Nephron progenitor cell (in vitro differentiated cells): ENCODE measurements at places on chromosomes 11 and 22.

- no peaks in the 10 kb centered on the region for H3K36me3 ChIP-seq
- no peak overlapping the region for H3K27ac ChIP-seq
- H3K4me3 ChIP-seq = no peak overlapping the region
- H3K4me1 ChIP-seq = no peaks in the 10 kb centered on the region
- H3K27me3 ChIP-seq = no peaks in the 10 kb centered on the region
Observed at GRCh38 chr11:30984442-30984816, 385.1 kb downstream of the DCDC1 start.

DNA sequence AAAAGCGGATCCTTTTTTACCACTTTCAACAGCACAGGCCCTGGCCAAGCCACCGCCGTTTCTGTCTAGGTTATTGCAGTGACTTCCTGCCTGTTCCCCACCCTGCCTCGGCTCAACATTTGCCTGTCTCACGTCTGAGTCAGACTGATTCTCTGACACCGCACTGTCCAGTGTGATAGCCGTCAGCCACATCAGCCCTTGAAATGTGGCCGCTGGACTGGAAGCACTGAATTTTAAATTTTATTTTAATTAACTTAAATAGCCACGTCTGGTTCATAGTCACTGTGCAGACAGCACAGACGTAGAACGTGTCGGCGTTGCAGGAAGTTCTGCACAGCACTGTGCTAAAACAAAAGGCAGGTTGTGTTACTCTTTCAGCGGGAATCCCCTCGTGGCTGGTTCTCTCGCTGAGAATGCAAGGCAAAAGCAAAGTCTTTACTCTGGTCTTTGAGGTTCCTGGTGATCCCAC, 56.3 kb upstream of the ADSL start:
- H3K4me1 ChIP-seq = no peaks in the 10 kb centered on the region
- H3K27me3 ChIP-seq = no peaks in the 10 kb centered on the region

GRCh38 chr11:102391549-102392237, 44.7 kb downstream of the BIRC2 start:
- no peak overlapping the region for H3K27ac ChIP-seq
- H3K4me3 ChIP-seq = no peak overlapping the region
- peaks cover 66% of the 10 kb centered on the region for H3K36me3 ChIP-seq
- DNase-seq = no peak
- H3K4me1 ChIP-seq = no peaks in the 10 kb centered on the region
- no peaks in the 10 kb centered on the region for H3K27me3 ChIP-seq

- no peak overlapping the region for H3K4me3 ChIP-seq
- no peaks in the 10 kb centered on the region for H3K4me1 ChIP-seq
- no peaks in the 10 kb centered on the region for H3K27me3 ChIP-seq
- H3K36me3 ChIP-seq = peaks cover 77% of the 10 kb centered on the region
Observed at GRCh38 chr11:10232756-10233155, 61.3 kb downstream of the SBF2 start.

DNA sequence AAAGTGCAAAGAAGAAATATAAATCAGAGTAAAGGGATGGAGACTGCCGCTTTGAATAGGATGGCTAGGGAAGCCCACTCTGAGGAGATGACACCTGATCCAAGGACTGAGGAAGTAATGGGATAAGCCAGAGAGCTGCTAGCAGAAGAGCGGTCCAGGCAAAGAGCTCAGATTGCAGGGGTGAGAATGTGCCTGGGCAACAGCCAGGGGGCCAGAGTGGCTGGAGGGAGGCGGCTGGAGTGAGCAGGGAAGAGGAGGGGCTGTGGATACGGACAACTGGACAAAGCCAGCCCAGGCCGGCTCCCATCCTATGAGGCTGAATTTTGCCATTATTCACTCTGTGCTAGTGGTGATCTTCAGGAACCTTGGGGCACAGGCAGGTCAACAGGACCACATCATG, 360.3 kb upstream of the SYN3 start:
- peak; percentile 6 for DNase-seq
- H3K4me3 ChIP-seq = no peak overlapping the region

- no peak overlapping the region for H3K27ac ChIP-seq
- no peak overlapping the region for H3K4me3 ChIP-seq
- H3K27me3 ChIP-seq = peaks cover 46% of the 10 kb centered on the region
- peaks cover 70% of the 10 kb centered on the region for H3K4me1 ChIP-seq
- DNase-seq = no peak
Observed at GRCh38 chr11:125140233-125140632, 24.3 kb upstream of the PKNOX2 start.

GRCh38 chr11:65849771-65850216, 8.2 kb downstream of the CFL1 start:
- DNase-seq = no peak
- no peak overlapping the region for H3K4me3 ChIP-seq
- H3K4me1 ChIP-seq = peaks cover 21% of the 10 kb centered on the region
- no peak overlapping the region for H3K27ac ChIP-seq
- peaks cover 30% of the 10 kb centered on the region for H3K36me3 ChIP-seq

GRCh38 chr11:124190298-124191139, 7.4 kb downstream of the OR10D3 start:
- no peak overlapping the region for H3K4me3 ChIP-seq
- peaks cover 19% of the 10 kb centered on the region for H3K27me3 ChIP-seq
- H3K4me1 ChIP-seq = peaks cover 22% of the 10 kb centered on the region
- no peaks in the 10 kb centered on the region for H3K36me3 ChIP-seq
- DNase-seq = no peak
- peak overlapping the region; percentile 17 for H3K27ac ChIP-seq

- H3K4me1 ChIP-seq = peaks cover 37% of the 10 kb centered on the region
- H3K27me3 ChIP-seq = no peaks in the 10 kb centered on the region
- peak overlapping the region; percentile 100 for H3K4me3 ChIP-seq
- no peak overlapping the region for H3K27ac ChIP-seq
- H3K36me3 ChIP-seq = peaks cover 36% of the 10 kb centered on the region
- no peak for DNase-seq
Observed at GRCh38 chr11:65120831-65121230, 1.1 kb downstream of the FAU start.

DNA sequence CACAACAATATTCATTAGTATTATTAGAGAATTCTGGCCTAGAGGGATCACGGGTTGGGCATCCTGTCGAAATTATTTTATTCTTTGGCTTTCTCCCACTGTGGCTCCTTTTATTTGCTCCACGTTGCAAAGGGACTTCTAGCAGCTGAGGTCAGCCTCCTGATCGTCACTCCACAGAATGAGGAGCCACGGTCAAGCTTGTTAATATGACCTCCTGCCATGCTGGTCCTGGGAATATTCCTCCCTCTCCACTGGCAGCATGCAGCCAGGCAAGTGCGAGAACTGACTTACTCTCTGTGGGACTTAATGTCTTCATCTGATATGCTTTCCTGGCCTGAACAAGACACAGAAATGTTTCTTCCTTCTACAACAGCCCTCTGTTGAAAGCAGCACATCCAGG, 20.9 kb downstream of the POU2AF3 start:
- H3K36me3 ChIP-seq = no peaks in the 10 kb centered on the region
- DNase-seq = no peak
- no peak overlapping the region for H3K4me3 ChIP-seq
- H3K4me1 ChIP-seq = peaks cover 6% of the 10 kb centered on the region
- peaks cover 9% of the 10 kb centered on the region for H3K27me3 ChIP-seq
- peak overlapping the region; percentile 84 for H3K27ac ChIP-seq
